ENCODE measurements at places on chromosomes 7 and 10.

GRCh38 chr10:100373298-100374199 is 26.5 kb downstream of the SCD start:
- DNase-seq, result peak; percentile 70

- DNase-seq, result no peak
Observed at GRCh38 chr10:20202337-20202736, 386.1 kb downstream of the PLXDC2 start.

- no peak for DNase-seq
Observed at GRCh38 chr10:131899695-131900349, 986 bp upstream of the PPP2R2D start.

- no peak for DNase-seq
Observed at GRCh38 chr7:24912874-24913514, 67.0 kb downstream of the OSBPL3 start.

DNA sequence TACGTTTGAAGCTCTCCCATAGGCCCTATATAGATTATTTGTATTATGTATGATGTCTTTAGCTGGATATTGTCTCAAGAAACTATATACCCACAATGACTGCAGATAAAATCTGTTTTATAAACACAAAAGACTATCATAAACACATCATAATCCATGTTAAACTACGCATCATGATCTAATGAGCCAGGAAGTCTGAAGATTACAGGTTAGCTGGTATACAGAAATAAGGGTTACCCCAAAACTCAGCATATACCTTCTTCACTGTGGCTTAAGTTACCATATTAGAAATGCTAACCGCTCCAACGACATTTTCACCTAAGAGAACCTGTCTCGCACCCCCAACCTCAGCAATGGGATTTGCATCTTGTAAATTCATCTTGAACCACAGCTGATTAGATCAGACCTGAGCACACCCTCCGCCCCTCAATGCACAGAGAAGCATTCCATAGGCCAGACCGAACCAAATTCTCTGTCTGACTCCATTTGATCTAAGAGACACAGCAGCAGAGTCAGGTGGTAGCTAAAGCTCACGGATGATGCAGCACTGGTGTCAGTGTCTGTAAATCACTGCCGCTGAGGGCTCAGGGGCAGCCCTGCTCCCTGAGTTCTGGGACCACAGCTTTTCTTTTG is 124.9 kb downstream of the NPY start:
- no peak for DNase-seq

DNA sequence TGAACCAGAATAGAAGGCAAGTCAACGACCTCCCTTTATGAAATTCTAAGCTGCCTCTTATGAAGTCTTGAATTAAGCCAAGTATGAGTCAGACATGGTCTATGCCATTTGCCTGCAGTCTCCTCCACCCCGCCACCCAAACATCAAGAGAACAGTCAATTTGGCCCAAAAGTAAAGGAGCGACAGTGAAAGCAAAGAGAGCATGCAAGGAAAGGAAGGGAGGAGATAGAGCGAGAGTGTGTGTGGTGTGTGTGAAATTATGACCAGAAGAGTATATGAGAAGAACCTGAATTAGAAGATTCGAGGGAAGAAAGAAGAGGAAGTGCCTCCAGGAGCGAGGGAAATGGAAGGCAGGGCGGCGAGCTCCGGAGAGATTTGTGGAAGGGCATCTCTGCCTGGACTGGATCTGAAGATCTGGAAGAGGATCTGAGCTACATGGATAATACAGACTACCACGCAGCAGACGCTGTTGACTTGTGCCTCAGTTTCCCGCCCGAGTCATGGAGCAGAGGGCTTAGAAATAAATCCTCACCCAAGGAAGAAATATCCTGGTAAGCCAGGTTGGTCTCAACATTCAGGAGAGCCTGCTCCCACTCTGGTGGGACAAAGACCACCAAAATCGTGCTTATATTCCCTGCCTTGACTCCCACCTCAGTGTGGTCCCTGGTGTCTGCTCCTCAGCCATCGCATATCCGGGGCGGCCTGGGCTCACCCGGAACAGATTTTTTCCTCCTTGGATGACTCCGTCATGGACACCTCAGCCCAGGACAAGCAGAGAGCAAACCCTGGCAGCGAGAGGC is 459 bp downstream of the ZDHHC6 start:
- DNase-seq, result peak; percentile 12

DNA sequence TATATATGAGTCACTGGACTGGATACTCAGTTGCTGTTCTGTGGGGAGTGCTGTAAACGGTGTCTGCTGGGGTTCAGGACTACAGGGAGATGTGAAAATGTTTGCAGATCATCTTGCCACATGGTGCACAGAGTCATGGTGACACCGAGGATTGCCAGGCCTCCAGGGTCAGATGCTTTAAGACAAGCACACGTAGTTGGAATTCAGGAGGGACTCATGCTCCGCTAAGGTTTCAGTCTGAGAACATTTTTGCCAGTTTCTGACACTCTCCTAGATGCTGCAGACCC is 211.3 kb downstream of the CXCL12 start:
- DNase-seq, result no peak

GRCh38 chr7:80330434-80330833 is 181.4 kb downstream of the GNAT3 start:
- no peak for DNase-seq

DNA sequence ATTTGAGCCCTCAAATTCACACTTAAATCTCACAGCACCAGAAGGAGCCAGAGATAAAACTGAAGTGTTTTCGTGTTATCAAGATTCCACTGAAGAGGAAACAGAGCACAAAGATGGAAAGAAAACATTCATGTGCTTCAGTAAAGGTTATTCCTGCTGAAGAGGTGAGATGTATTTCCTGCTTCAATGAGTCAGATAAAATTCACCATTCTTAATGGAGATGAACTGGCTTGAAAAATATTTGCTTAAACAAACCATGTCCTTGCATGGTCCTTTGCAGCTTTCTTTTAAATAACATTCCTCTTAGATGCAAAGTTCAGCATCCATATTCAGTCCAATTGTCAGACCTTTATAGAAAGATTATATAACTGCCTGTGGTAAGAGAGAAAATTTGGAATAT is 294.2 kb downstream of the IPMK start:
- no peak for DNase-seq

DNA sequence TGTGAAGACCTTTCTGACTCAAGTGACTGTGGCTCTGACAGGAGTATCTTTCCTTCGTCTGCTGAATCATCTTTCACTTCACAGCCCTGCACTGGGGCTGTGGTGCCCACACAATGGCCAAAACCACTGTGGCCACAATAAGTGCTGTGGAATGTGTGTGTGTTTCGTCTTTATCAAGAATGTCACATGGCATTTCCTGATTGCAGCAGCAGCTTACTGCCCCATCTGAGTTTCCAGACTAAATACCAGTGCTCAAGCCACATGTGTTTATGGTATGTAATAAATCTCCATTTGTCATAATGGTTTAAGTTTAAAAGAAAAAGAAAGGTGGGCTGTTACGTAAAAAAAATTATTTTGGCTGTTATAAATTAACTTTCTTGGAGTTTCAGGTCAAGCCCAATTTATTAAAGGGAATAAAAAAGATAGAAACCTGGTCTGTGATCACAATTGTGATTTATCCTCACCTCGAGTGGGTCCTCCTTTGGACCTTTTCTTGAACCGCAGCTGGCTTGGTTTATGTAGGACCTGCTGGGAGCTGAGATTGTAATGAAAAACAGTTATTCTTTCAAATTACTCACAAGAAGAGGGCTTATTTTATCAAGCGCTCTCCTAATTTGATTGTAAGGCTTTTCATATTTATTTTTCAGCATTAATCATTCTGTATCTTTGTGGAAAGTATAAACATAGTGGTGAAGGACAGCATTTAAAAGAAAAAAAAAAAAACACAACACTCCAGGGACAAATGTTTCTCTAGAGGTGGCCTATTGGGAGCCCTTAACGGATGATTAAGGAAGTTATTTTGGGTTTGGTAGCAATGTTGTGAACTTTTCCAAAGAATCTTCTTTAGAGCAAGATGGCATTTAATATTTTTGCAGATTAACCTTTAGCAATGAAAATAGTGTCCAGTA is 116.2 kb downstream of the LRMDA start:
- DNase-seq, result no peak

DNA sequence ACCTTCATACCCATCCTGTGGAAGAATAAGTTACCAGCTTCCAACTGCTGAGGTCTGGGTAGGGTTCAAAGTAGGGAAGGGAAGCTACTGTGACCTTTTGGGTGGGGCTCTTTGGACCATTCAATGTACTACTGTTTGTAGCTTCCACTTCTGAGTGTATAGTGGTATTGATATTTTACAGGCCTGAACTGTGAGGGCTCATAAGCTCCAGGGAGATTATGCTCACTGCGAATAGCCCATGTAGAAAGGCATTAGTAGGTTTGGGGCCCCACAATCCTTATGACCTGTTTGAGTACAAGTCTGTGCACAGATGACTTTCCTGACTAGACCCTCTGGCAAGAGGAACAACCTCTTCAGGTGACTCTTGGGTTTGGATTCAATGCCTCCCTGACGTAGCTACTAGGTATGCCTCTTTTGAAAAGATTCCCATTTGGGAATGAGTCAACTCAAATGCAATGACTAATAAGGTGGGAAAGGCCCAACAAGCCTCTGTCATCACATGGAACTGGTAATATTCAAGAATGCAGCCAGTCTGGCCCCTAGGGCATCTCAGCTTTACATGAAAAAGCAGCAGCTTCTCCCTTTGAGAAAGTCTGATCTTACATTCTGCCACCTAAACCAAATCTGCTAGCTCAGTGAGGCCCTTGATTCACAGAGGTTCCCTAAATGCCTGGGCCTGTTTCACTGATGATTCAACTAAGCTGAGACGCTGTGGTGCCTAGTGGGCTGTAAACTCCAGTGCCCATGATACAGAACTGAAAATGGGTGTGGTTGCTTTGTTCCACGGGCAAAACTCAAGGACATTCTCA is 79.8 kb downstream of the ABI1 start:
- no peak for DNase-seq

DNA sequence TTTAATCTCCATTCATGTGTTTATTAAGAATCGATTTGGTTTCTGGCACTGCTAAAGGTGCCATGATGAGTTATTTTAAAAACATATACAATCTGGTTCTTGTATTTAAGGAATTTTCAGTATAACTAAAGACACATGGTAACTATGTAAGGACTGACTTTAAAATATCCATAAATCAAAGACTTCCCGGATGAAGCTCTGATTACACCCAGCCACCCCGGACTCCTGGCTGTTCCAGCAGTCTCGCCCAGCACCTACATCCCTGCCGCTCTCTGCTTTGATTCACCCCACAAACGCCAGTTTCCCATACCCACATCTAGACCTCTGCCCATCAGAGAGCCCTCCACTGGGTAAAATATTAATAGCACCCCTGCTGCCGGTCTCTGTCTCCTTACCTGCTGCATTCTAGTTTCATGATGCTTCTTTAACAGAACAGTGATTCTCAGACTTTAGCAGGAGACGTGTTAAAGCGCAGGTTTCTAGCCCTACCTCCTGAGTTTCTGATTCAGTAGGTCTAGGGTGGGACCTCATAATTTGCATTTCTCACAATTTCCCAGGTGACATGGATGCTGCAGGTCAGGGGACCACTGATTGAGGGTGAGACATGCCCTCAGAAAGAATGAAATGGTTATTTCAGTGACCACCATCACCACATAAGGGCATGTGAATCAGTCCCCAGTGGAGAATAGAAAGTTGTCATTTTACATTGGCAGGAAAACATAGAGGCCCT is 185.7 kb downstream of the KIAA1217 start:
- no peak for DNase-seq

DNA sequence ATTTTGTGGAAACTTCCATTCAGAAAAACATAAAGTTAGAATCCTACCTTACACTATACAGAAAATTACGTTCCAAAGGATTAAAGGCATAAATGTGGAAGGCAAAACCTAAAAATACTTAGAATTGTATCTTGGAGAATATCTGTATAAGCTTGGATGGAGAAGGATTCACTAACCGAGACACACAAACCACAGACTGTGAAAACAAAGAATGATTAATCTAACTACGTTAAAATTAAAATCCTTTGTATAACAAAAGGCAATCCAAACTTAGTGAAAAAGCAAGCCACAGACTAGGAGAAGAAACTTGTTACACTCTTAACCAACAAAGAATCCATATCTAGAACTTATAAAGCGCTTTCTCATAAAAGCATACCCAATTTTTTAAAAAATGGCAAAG is 678.8 kb downstream of the INHBA start:
- no peak for DNase-seq

DNA sequence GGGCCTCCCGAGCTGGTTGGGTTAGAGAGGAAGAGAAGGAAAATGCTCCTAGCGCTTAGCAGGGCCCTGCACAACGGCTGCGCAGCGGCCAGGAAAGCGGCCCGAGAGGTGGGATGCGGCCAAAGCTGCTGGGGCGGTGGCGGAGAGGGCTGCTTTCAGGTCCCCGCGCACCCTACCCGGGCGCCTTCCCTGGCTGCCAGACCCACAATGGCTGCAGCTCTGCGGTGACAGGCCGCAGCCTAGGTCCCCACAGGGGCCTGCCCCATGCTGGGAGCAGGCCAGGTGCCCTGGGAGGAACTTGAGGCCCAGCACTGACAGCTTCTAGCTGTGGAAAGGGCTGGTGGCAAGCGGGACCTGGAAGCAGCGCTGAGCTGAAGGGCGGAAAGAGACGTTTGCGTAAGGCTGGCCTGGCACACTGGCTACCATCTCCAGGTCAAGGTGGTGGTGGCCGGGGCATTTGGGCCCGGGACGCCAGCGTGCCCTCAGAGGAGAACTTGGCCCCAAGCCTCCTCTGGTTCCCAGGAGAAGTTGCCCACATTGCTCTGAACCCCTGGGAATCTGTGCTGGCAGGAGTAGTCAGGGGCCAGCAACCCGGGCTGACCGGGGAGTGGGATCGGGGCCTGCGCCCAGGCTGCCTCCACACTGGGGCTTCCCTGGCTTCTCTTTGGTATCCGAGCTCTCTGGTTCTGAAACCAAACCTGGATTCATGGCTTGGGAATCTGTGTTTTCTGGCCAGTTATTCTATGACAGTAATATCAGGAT is 72.9 kb upstream of the ZNF804B start:
- DNase-seq, result no peak

- DNase-seq, result no peak
Observed at GRCh38 chr10:95504246-95504691, 56.9 kb downstream of the SORBS1 start.

- DNase-seq, result no peak
Observed at GRCh38 chr10:24723386-24723787, 300 bp downstream of the ARHGAP21 start.

- no peak for DNase-seq
Observed at GRCh38 chr7:6171532-6172223, 100.7 kb downstream of the CYTH3 start.

- DNase-seq, result no peak
Observed at GRCh38 chr10:112663234-112664125, 216.5 kb downstream of the VTI1A start.

DNA sequence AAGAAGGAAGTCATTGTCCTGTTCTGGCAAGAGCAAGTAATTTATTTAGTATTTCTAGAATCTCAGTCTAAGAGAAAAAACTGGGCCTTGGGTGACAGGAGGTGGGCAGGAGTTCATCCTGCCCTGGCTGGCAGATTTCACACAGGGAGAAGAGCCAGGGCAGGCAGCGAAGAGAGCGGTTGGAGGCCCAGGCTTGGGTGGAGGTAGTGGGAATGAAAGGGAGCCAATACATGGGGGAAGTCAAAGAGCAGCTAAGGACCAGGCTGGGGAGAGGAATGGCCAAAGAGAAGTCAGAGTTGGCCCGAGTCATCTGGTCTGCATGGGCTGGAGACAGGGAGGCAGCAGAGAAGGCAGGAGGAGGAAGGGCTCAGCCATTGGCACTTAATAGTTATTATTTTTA is 51.4 kb downstream of the HECW1 start:
- no peak for DNase-seq

Data from T-helper 1 cell (primary cell).